ENCODE measurements at places on chromosomes 2 and 18.

DNA sequence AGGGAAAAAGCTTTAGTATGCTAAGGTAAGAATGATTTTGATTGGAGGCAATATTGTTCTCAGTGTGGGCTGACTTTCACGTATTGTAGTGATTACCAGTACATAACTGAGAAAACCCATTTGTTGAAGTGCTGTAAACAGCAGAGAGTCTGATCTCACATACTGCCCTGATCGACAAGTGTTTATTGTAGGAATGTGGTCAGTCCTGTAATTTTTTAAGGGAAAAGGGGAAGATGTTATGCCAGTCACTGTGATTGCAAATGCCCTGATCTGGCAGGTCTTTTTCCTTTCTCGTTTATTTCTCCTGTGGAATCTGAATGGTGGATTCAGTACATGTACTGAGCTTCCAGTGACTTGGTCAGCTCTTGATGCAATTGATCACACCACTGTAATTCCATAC, 11.5 kb downstream of the SPATS2L start:
- no peak for DNase-seq

- no peak for DNase-seq
These were observed 43.5 kb upstream of the TTC39C start for GRCh38 chr18:23971097-23971440.

- no peak for DNase-seq
These were observed 33.1 kb downstream of the MARCO start for GRCh38 chr2:118975133-118975532.

DNA sequence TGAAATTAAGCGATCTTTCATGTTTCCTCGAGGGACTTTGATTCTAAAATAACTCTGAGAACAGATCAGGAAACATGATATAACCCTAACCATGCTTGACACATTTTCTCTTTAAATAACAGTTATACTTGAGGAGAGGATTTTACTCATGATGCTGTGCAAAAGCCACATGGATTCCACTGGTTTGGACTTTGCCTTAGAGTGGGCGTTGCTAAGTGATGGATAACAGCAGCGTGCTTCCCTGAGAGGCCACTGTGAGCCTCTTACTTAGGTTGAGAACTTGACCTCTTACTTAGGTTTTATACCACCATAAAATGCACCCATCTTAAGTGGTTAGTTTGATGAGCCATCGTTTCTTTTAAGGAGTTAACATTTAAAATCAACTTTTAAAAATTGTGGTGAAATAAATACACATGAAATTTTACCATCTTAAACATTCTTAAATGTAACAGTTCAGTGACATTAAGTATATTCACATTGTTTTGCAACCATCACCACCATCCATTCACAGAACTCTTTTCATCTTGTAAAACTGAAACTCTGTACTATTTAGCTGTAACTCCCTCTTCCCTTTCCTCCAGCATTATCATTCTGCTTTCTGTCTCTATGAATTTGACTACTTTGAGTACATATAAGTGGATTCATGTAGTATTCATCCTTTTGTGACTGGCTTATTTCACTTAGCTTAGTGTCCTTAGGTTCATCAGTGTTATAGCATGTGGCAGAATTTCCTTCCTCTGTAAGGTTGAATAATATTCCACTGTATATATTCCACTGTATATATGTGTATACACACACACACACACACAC, 22.6 kb downstream of the ANXA4 start:
- DNase-seq: no peak

GRCh38 chr18:72674710-72675109, 130.6 kb upstream of the CBLN2 start:
- no peak for DNase-seq

GRCh38 chr2:144834363-144834762, 314.4 kb upstream of the ZEB2 start:
- no peak for DNase-seq

DNA sequence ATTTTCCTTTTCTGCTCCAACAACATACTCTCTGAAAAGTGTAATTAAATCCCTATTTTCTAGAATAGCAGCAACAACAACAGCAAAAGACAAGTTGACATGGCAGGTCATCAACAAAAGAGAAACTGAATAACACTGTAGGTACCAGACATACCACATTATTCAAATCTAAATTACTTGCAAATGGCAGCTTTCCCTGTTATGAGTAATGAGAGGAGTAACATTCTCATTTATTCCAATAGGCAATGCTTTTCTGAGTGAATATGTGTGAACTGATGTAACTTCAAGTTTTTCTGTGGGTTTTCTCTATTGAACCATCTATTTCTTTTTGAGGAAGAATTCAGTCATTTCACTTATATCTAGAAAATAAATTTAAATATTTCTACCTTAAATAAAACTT, 501.5 kb downstream of the TRIB2 start:
- DNase-seq: no peak

- DNase-seq: no peak
These were observed 3.0 kb downstream of the PIKFYVE start for GRCh38 chr2:208269091-208269490.

- no peak for DNase-seq
These were observed 8.1 kb upstream of the TPO start for GRCh38 chr2:1405124-1405523.

DNA sequence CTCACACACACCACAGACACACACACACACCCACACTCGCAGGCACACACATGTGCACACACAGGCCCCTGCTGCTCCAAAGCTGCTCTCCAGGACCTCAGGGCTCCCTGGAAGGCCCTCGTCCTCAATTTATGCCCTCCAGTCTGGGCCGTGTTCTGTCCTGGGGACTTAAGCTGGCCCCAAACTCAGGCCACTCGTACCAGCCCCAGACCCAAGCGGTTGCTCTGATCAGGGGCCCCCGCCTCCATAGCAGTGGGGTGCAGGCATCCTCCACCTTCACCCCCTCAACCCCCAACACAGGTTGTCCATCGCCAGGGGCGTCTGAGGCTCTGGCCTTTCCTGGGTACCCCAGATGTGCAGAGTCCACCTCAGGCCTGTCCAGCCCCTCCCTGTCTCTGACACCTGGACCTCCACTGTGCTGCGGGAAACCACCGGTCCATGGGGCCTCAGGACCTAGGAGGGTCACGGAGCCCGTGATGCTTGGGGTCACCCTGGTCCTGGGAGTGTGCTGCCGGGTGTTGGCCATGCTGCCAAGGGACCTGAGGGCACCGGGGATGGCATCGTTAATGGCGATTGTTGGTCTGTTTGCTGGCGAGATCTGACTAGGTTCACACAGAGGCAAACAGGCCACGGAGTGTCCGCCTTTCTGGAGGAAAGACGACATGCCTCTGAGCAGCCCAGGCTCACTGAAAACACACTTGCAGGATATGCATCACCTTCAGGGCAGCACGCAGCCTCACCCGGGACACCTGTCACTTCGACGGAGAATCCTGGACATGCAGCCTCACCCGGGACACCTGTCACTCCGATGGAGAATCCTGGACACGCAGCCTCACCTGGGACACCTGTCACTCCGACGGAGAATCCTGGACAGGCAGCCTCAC, 155.6 kb downstream of the NDUFA10 start:
- no peak for DNase-seq

DNA sequence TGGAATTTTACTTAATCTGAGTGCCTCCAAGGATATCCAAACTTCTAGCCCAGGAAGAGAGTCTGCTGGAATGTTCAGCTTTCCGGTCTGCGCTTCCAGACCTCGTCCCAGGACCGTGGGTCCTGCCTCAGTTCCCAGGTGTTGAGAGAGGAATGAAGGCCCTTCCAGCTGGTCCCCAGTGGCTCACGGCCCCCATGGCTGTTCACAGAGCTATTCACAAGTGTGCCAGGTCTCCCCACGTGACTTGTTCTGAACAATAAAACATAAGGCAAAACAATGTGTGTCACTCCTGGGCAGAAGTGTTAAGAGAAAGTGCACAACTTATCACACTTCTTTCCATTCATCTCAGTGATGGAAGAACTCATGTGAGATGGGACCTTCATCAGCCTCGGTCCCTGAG, 20.1 kb upstream of the TEX51 start:
- DNase-seq: no peak

DNA sequence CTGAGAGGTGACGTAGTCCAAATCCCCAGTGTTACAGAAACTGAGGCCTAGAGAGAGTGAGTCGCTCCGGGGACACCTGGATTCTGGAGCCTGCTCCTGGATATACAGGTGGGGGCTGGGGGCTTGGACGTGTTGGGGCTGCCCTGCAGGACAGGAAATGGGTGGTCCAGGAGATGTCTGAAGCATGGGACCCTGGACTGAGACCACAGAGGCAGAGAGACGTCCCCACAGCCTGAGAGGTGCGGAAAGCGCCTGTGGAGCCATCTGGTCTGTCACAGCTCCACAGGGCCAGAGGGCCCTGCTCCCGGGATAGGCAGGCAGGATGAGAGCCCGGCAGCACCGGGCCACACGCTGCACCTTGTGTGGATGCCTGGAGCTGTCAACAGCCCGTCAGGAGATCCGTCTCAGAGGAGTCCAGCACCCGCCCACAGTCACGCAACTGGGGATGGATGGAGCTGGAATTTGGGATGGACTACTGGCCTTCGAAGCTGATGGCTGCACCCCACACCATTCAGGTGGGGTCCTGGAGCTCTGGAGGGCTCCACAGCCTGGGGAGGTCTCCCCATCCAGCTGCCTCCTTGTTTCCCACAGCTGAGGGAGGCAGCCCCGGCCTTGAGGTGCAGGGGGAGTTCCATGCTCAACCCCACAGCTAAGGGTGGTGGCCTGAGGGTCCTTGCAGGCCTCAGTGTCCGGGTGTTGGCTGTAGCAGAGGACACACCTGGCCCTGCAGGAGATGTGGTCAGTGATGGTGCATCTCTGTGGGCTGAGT, 303.0 kb downstream of the NDUFA10 start:
- DNase-seq: no peak

DNA sequence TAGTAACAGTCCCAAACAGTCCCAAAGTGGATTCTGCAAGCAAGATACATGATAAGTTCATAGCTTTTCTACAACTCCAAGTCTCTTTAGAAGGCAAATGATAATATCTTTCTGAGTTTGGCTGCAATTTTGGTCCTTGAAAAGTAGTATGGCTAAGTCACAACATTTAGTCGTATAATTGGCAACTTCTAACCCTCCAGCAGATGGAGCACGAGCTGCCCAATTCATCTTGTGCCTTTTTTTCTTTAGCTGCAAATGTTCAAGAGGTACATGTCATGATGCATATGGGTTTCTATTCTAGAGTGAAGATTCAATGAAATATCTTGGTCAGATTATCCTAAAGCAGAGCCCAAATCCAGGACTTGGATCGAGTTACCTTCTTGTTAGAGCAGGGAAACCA, 127.0 kb upstream of the KLHL14 start:
- no peak for DNase-seq

- no peak for DNase-seq
These were observed 134.7 kb downstream of the LYPD6B start for GRCh38 chr2:149173220-149173619.

GRCh38 chr2:39664232-39664887, 1.4 kb upstream of the TMEM178A start:
- no peak for DNase-seq

DNA sequence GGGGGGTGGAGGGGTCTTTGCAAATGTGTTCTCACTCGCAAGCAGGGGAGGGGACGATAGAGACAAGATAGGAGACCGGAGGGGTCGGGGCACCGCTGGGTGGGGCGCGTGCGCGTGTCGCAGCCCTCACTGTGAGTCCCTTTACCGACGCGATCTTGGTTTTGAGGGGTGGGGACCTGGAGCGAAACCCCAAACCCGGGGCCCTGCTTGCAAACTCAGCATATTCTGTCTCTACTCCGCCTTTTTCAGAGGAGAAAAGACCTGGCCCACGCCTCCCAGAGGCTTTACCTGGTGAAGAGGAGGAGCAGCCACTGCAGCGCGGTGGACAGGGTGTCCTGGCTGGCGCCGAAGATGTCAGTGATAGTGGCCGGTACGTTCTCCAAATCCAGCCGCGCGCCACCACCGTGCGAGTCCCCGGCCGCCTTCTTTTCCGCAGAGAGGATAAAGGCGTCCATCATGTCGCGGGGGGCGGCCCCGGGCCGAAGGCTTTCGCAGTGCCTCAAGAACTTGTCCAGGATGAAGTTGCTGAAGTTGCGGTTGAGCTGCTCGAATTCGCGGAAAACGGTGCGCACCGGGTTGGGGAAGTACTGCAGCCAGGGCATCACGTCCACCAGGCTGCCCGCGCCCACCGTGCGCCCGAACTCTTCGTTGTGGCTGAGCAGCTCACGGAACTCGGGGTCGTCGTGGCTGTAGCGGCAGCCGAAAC, 1.7 kb downstream of the CYP1B1 start:
- DNase-seq: no peak

GRCh38 chr2:68429311-68429826, 37.7 kb downstream of the FBXO48 start:
- no peak for DNase-seq

DNA sequence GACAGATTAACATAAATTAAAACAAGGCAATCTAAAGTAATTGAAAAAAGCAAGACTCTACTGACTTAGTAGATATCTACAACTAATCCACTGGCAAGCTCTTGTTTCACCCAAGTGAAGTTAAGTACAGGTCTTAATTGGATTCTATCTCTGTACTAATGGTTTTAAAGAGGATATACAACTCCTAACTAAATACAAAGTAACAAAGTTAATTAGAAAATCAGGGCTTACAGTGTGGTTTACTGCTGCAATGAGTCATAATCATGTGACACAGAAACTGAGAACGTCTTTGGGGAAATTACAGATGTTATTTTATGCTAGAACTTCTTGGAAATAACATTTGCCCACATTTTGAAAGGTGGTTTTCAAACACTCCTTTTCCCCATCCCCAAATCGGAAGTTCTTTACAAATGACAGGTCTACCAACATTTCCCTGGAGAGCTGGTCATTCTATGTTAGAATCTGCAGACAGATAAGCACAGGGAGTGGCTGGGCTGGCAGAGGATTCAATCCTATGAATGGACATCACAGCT, 245.3 kb downstream of the STK39 start:
- no peak for DNase-seq

GRCh38 chr2:233076749-233077148, 16.6 kb downstream of the INPP5D start:
- no peak for DNase-seq

DNA sequence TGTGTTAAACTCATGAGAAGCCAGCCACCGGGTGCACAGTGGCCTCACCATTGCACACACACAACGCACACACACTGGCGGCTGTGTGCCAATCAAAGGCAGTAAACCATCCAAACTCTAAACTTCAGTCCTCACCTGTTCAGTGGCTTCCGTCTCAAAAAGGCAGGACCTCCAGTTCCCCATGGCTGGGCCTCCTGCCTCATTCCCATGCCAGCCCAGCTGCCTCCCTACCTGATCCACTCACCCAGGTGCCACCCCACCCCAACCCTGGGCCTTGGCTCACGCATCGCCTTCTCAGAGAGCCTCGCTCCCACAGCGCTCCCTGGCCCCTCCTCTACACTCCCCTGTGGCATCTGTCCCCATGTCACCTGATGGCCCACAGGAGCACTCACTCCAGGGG, 190.9 kb downstream of the EIPR1 start:
- no peak for DNase-seq

- no peak for DNase-seq
These were observed 44.3 kb downstream of the TMEM17 start for GRCh38 chr2:62461707-62462106.

Measured in activated CD8-positive, alpha-beta memory T cell treated with anti-CD3 and anti-CD28 coated beads for 1 hour (primary cell).